ENCODE measurements at places on chromosomes 5 and 9. TPM values are rescaled to one million over a fixed set of nuclear protein-coding genes. Genes with fewer than 3 reads are reported as not detected.

GRCh38 chr9:129282272-129282671 lies 104.2 kb upstream of the IER5L start:
- DNase-seq: no peak
- no peak overlapping the region for H3K4me3 ChIP-seq
- no peaks in the 10 kb centered on the region for H3K27me3 ChIP-seq
- no peak overlapping the region for H3K27ac ChIP-seq
- no peaks in the 10 kb centered on the region for H3K4me1 ChIP-seq
- H3K36me3 ChIP-seq: no peaks in the 10 kb centered on the region

- no peak overlapping the region for H3K4me3 ChIP-seq
- no peaks in the 10 kb centered on the region for H3K36me3 ChIP-seq
- no peak overlapping the region for H3K27ac ChIP-seq
- no peak for DNase-seq
These were observed 43.0 kb downstream of the HSD17B3 start for GRCh38 chr9:96258967-96259366.

DNA sequence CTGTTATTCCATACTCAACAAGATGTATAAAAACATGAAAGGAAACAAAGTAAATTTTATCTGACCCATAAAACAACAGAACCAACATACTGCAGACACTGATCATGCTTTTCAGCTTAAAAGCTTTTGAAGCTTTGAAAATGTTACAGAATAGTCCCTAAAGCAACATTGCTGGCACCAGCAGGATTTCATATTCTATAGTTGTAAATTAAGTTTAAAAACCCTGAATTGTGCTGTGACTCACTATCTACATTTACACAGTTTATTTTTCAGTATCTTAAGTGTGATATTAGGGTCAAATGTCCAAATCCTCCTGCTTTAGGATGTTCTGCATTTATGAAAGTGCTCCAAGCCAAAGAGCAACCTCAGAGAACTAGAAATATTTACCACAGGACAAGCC lies 59.9 kb downstream of the ZFR start:
- no peak overlapping the region for H3K27ac ChIP-seq
- peaks cover 40% of the 10 kb centered on the region for H3K36me3 ChIP-seq

DNA sequence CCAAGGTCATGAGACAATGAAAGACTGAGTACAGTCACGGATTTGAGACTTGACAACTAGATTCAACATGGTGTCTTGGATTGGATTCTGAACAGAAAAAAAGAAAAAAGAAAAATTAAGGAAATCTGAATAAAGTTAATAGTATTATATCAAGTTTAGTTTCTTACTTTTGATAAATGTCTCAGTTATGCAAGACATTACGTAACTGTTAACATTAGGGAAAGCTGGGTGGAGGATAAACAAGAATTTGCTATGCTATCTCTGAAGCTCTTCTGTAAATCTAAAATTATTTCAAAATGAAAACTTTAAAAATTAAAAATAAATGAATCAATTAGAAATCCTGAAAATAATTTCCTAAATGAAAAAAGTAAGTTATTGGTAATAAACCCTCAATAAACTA lies 14.4 kb upstream of the DCAF12 start:
- DNase-seq: no peak
- no peak overlapping the region for H3K27ac ChIP-seq
- H3K4me1 ChIP-seq: peaks cover 2% of the 10 kb centered on the region
- no peaks in the 10 kb centered on the region for H3K36me3 ChIP-seq
- H3K27me3 ChIP-seq: no peaks in the 10 kb centered on the region

- DNase-seq: no peak
- no peaks in the 10 kb centered on the region for H3K27me3 ChIP-seq
- no peak overlapping the region for H3K4me3 ChIP-seq
- no peak overlapping the region for H3K27ac ChIP-seq
- peaks cover 5% of the 10 kb centered on the region for H3K4me1 ChIP-seq
These were observed 80.3 kb upstream of the EQTN start for GRCh38 chr9:27377147-27377807.

- peaks cover 6% of the 10 kb centered on the region for H3K4me1 ChIP-seq
- no peak overlapping the region for H3K4me3 ChIP-seq
- no peaks in the 10 kb centered on the region for H3K27me3 ChIP-seq
- no peaks in the 10 kb centered on the region for H3K36me3 ChIP-seq
- H3K27ac ChIP-seq: no peak overlapping the region
These were observed 1231.1 kb upstream of the ACO1 start for GRCh38 chr9:31153250-31153840.

GRCh38 chr5:134647750-134648424 lies 698 bp upstream of the SEC24A start:
- peak overlapping the region; percentile 99 for H3K27ac ChIP-seq
- peaks cover 16% of the 10 kb centered on the region for H3K36me3 ChIP-seq
- H3K4me3 ChIP-seq: peak overlapping the region; percentile 87
- DNase-seq: peak; percentile 60
- peaks cover 30% of the 10 kb centered on the region for H3K4me1 ChIP-seq

- no peak overlapping the region for H3K27ac ChIP-seq
- no peaks in the 10 kb centered on the region for H3K36me3 ChIP-seq
- H3K4me1 ChIP-seq: peaks cover 18% of the 10 kb centered on the region
- H3K4me3 ChIP-seq: no peak overlapping the region
- peaks cover 6% of the 10 kb centered on the region for H3K27me3 ChIP-seq
These were observed 888 bp downstream of the ADAMTSL2 start for GRCh38 chr9:133535306-133535877.

DNA sequence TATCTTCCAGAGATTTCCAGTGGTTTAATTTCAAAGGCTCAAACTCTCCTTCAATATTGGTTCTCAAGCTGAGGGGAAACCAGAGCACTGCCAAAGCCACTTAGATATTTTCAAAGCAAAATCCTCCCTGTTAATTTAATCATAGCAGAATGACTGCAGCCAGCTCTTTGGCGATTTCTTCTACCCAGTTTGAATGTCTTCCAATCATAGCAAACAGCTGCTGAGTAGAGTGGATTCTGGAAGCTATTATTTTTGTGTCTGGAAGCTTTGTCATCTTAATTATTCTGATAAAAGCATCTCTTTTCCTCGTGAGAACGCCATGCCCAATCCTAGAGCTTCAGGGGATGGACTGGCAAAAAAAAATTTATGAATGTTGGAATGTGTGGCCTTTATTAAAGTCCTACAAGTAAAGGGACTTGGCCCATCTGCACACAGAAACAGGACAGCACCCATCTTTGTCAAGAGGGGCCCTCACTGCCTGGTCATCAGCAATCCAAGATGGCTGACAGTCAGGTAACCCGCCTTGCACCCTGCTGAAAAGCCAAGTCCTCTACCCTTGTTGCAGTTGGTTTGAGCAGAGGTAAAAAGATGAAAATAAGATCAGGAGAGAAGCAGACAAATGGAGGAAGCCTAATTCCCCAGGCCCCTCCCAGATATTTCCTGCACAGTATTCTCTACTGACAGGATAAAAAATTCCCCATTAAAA lies 125.1 kb downstream of the SUSD1 start:
- no peak overlapping the region for H3K4me3 ChIP-seq
- no peak overlapping the region for H3K27ac ChIP-seq
- peaks cover 2% of the 10 kb centered on the region for H3K36me3 ChIP-seq
- peaks cover 7% of the 10 kb centered on the region for H3K4me1 ChIP-seq
- peaks cover 4% of the 10 kb centered on the region for H3K27me3 ChIP-seq

DNA sequence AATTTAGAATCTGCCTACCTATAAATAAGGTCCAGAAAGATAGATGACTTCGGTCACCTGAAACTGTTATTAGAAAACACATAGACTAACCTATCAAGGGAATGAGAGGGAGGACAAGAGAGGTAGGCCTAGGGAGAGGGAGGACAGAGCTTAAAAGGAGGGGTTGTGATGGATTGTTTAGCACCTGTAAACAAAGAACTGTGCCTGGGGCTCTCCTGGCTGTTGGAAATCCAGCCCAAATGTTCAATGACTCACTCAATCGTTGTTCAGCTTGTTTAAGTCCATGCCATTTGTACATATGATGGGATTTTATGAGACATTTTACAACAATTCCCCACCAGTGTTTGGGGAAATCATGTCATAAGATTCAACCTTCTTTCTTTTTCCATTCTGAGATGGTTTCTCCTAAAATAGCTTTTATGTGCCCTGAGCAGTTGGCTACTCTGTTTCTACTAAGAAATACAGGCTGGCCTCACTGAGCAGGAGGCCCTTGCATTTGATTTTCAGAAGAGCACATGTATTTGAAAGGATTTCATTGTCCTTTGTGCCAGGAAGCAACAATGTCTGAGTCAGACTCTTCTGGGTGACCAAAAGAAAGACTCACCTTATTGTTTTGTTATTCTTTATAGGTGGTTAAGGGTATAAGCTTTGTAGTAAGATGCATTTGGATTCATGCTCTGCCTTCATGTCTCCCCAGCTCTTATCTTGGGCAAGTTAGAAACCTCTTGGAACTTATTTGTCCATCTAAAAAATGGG lies 48.2 kb upstream of the GPR151 start:
- H3K27me3 ChIP-seq: no peaks in the 10 kb centered on the region
- no peak overlapping the region for H3K4me3 ChIP-seq
- no peak overlapping the region for H3K27ac ChIP-seq

DNA sequence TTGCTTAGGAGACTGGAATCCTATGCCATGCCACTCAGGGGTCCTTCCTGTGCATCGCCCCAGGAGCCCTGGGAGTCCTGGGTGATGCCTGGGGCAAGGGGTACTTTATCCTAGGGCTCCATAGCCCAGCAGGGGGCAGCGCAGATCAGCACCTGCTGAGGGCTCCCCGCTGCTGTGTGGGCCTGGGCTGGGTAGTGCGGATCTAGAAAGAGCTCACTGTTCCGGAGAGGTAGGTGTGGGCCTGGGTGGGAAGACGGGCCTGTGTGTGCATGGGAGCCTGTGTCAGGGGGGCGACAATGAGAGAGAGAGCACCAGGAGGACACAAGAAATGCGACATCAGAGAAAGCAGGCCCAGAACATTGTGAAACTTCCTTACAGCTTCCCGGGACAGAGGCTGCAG lies 11.4 kb upstream of the DAB2IP start:
- no peaks in the 10 kb centered on the region for H3K36me3 ChIP-seq
- H3K27ac ChIP-seq: no peak overlapping the region
- peak; percentile 71 for DNase-seq
- no peak overlapping the region for H3K4me3 ChIP-seq
- no peaks in the 10 kb centered on the region for H3K4me1 ChIP-seq
- peaks cover 2% of the 10 kb centered on the region for H3K27me3 ChIP-seq

GRCh38 chr5:61609840-61610677 lies 278.0 kb downstream of the ZSWIM6 start:
- no peak overlapping the region for H3K4me3 ChIP-seq
- DNase-seq: no peak
- peaks cover 7% of the 10 kb centered on the region for H3K27me3 ChIP-seq

DNA sequence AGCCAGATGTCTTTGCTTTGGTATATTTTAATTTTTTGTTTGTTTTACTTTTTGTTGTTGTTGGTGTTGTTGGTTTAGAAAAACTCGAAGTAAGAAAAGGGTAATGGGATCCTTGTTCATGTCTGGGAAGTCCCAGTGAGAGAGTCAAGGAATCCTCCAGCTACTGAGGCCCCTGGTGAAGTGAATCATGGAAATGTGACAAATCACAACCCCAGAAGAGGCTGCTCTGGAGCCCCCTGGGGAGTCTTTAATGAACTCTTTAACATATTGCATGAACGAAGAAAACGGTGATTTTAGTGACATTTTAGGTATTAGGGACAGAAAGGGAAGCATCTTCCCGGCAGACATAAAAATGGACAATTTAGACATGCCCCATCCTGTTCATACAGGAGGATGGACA lies 41.3 kb downstream of the TMEM174 start:
- H3K36me3 ChIP-seq: peaks cover 7% of the 10 kb centered on the region
- H3K4me1 ChIP-seq: peaks cover 14% of the 10 kb centered on the region
- H3K27ac ChIP-seq: no peak overlapping the region
- H3K4me3 ChIP-seq: no peak overlapping the region

DNA sequence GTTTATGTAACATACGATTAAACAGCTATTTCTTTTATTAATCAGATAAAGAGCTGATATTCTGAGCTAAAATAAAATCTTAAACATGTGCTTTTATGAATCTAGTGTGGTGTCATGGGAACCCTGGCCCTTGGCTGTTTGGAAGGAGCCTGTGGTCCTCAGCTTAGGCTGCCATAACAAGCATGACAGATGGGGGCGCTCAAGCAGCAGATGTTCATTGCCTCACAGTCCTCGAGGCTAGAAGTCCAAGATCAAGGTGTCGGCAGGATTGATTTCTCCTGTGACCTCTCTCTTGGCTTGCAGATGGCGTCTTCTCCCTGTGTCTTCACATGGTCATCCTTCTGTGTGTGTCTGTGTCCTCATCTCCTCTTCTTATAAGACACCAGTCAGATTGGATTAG lies 448.2 kb downstream of the GADD45G start:
- no peak overlapping the region for H3K4me3 ChIP-seq
- DNase-seq: peak; percentile 59
- H3K36me3 ChIP-seq: no peaks in the 10 kb centered on the region
- peaks cover 21% of the 10 kb centered on the region for H3K27me3 ChIP-seq
- no peak overlapping the region for H3K27ac ChIP-seq

DNA sequence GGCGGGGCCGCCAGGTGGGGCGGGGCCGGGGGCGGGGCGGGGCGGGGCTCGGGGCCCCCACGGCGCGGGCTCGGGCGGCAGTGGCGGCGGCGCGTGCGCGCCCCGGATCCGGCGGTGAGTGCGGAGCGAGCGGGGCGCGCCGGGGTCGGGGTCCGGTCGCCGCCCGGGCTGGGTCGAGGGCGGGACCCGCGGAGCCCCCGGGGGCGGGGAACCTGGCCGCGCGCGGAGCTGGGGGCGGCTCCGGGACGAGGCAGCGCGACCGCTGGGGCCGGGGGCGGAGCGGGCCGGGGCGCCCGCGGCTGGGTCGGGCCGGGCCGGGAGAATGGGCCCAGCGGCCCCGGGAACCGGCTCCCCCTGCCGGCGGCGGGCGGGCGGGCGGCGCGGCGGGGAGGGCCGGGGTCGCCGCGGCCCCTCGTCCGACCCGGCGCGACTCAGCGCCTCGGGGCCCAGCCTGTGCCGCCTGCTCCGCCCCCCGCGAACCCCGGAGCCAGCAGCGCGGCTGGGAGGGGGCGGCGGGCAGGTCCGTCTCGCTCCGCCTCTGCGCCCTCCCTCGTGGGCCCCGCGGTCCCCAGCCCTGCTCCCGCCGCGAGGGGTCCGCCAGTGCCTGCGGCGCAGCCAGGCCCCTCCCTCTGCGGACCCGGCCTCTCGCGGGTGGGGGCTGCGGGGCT lies 3.1 kb downstream of the EGFL7 start:
- peaks cover 9% of the 10 kb centered on the region for H3K27me3 ChIP-seq
- peaks cover 5% of the 10 kb centered on the region for H3K4me1 ChIP-seq
- H3K36me3 ChIP-seq: no peaks in the 10 kb centered on the region
- no peak overlapping the region for H3K27ac ChIP-seq
- no peak overlapping the region for H3K4me3 ChIP-seq

DNA sequence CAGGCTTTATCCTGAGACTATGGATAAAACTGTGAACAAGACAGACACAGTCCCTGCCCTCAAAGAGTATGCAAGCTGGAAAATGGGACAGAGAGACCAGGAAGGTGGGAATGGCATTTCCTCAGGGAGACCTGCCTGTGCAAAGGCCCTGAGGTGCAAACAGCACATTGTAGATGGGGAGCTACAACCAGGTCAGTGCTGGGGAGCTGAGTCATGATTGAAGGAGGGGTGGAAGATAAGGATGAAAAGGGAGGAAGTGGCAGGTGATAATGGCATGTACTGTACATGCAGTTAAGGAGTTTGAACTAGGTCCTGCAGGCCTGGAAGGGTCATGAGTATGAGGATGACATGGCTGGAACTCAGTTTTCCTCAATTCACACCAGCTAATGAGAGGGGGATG lies 75.5 kb upstream of the BOD1 start:
- H3K27me3 ChIP-seq: no peaks in the 10 kb centered on the region
- DNase-seq: no peak
- no peak overlapping the region for H3K27ac ChIP-seq
- no peak overlapping the region for H3K4me3 ChIP-seq
- H3K36me3 ChIP-seq: no peaks in the 10 kb centered on the region

C9 gene
- not detected for total RNA-seq

TRIM7 gene
- total RNA-seq: 1.6 TPM

RLN2 gene
- 4.9 TPM for total RNA-seq

F2RL2 gene
- not detected for total RNA-seq

PPP6C gene
- 47.3 TPM for total RNA-seq

CRHBP gene
- 0.23 TPM for total RNA-seq

SLC25A2 gene
- total RNA-seq: 0.30 TPM

SPATA6L gene
- total RNA-seq: 0.30 TPM

All from activated CD4-positive, alpha-beta T cell treated with anti-CD3 and anti-CD28 coated beads for 36 hours (primary cell).